ENCODE measurements at places on chromosomes 11 and 22.

DNA sequence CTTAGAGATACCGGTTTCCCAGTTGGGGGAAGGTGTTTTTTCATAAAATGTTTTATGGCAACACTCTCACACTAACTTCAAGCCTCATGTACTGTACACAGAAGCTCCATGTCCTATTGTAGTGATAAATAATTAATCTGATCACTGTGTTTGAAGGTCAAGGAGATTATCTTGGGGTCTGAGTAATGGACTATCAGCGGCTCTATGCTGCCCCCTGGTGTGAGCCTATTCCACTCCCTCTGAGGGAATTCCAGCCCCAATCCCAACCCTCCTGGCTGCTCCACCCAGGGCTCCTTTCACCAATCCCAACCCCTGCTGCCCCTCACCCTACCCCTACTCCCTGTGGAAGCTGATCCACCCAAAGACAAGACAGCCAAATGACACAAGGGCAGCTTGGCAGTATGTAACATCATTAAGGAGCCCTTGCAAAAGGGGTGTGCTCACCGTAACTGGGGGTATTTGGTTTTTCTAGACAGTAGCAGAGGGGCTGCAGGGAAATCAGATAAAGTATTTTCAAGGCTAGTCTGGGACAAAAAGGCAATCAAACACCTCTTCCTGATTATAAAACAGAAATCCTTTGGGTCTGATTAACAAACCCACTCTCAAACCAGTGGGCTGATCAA, 22.3 kb downstream of the HPS4 start:
- DNase-seq: no peak

DNA sequence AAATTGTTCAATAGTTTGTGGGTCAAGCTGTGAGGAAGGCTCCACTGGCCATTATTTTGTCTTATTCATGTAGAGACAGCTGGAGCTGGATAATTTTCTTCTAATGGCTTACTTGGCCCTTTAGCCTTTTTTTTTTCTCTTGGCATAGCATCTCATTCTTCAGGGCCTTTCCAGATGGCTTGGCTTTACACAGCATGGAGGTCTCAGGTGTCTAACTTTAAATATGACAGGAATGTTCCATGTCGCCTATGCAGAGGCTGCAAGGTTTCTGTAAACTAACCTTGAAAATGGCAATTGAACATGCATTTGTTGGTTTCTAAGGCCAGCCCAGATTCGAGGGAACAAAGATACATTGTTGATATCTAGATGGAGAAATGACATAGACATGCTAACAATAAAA, 247.9 kb upstream of the CNTN5 start:
- DNase-seq: no peak

DNA sequence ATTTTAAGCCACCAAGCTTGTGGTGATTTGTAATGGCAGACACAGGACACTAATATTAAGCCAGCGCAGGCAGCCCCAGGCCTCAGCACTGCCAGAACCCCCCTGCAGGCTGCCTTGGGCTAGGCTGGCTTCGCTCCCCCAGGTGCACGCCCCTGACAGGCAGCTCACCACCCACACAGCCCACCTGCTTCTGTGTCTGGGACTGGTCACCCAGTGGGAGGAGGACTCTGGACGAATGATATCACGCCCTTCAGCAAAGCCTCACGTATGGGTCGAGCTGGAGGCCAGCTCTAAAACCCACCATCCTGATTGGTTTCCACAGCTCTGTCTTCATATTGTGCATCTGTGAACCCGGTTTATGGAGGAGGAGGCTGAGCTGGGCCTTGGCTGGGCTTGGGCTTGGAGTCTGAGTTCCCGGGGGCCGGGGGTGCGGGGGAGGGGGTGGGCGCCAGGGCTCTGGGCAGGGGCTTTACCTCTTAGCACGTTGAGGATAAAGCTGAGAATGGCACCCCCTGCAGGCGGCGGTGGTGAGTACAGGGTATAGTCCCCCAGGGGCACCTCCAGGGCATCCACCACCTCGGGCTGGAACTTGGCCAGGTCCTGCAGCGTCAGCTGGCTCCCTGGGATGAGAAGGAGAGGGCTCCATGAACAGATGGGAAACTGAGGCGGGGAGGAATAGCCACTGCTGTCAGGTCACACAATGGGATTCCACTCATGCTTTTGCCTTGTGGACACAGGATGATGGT, 13.8 kb downstream of the GGT5 start:
- no peak for DNase-seq

- DNase-seq: no peak
Measured at GRCh38 chr22:21624120-21624879, 5.5 kb downstream of the YDJC start.

DNA sequence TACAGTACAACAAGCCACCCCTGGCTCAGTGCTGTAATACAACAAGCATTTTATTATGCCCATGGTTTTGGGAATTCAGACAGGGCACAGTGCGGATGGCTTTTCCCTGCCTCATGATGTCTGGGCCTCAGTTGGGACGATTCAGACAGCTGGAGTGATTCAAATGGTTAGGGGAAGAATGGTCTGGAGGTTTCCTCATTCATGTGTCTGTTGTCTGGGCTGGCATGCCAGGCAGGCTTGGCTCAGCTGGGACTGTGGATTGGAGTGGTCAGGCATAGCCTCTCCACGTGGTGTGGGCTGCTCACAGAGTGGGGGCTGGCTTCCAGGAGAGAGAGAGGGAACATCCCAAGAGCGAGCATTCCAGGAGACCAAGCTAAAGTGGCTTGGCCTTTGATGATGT, 164.4 kb downstream of the C11orf91 start:
- no peak for DNase-seq

DNA sequence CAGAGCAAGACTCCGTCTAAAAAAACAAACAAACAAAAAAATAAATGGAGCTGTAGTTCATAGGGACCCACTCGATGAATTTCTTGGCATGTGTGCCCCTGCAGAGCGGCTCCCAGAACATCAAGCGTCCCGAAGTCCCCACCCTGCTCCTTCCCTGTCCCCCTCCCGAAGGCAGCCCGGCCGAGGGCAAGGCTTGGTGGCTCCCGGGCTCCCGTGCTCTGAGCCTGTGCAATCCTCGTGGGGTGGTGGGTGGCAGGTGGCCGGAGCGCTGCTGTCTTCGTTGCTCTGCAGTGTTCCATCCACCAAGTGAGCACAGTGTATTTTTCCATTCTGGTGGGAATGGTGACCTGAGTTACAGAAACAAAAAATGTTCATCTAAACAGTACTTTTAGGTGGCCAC, 33.5 kb upstream of the GAL start:
- DNase-seq: no peak

DNA sequence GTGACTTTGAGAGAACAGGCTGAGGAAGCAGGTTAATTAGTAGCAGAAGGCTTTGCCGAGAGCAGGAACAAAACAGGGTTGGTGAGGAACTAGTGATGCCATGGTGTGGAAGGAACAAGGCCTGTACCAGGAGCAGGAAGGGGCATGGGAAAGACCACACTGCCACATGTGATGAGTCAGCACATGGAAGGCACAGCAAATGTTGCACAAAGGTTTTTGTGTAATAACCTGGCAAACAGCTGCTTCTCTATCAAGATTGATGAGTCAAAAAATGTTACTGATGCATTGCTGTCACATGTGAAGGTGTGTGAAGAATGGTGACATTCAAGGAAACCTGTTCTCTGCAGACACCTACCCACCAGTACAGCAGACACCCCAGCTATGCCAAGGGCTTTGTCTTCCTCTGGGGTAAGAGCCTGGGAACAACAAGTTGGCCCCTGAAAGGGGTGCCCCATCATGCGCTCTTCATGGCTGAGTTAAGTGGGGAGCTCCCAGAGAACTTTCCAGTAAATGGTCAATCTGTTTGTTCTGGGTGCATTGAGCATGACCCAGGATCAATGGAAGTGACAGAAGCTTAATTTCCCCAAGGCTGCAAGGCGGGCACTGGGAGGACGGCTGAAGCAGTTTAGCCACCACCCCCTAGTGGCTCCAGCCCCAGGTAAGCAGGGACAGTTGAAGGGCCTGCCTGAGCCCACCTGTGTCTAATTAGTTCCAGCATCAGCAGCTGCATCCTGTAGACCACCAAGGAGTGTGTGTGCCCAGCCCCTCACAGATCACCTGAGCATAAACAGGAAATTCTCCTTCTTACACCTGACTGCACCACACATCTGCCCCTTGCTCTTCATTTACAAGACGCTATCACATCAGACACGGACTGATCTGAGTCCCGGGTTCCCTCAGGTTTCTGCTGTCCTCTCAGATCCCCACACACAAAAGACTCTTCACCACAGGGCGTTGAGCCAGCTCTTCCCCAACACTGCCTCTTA, 47.6 kb downstream of the GGTLC2 start:
- DNase-seq: no peak

DNA sequence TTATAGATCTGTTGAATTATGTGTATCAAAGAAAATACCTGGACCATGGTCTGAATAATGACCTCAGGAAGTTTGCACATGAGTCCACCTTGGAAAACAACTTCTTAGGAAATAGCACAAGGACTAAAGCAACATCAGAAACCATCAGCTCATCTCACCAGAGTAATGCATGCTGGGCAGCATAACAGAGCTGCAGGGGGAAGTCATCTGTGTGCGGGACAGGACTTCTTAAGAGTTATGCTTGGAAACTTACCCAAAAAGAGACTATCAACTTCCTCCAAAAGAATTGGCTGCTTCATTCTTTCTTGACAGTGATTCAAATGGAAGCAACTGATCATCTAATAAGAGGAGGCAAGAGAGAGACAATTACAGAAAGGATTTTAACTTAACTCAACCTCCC, 2.5 kb downstream of the OR56B4 start:
- DNase-seq: no peak

DNA sequence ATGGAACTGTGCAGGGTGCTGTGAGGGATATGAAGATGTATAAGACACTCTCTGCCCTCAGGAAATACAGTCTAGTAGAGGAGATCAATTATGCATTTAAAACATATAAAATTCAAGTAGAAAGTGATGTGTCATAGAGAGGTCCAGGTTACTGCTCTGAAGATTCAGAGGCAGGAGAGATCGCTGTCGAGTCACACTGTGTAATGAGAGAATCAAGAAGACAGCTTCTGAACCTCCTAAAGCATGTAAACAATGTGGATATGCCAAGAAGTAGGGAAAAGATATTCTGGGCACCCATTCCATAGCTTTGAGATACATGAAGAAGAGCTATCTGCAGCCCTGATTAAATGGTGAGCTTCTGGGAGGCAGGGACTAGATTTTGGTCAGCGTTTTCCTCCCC, 16.7 kb downstream of the SSH3 start:
- DNase-seq: no peak

DNA sequence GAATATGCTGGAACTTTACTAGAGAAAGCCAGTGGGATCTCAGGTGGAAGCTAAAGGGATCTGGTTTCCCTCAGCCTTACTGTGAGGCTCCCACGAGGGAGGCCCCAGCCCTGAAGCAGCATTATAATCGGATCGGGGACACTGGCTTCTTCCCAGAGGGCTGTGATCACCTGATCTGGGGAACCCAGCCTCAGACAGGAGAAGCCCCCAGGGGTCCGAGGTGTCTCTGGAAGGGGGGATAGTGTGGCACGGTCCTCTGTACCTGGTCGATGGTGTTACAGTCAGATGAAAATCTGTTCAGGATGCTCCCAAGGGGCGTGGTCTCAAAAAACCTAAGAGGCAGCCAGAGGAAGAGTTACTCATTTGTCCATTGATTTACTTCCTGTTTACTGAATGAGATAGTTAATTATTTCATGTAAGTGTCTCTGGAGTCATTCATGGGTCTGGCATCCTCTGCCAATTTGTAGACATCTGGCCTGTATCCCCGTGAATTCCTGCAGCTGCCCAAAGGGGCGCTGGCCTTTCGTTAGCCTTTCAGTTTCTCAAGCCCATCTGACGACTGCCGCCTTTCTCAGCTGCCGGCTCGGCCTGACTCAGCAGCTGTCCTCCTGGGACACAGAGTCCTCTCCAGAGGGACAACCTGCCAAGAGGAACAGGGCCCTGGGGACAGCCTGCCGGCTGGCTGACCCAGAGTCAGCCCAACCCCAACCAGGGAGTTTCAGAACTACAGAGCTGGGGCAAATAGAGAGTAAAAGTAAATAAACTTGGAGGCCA, 17.0 kb upstream of the KCNJ11 start:
- DNase-seq: no peak

DNA sequence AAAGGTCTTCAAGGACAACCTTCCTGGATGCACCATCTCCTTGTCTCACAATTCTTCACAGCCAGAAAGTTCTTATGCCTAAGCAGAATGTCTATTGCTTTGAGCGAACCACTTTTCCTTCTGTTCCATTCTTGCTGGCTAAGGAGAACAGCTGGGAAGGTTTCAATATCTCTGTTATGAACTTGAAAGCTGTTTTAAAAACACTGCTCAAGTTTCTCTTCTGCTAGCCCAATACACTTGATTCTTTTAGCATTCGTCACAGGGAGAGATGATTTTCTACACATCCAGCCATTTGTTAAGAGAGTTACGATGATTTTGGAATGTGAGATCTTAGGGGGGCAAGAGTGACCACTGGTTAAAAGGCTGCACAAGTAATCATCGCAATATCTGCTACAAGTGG, 249.3 kb downstream of the KIRREL3 start:
- DNase-seq: no peak

- no peak for DNase-seq
Measured at GRCh38 chr11:126423154-126423553, 67.7 kb downstream of the ST3GAL4 start.

DNA sequence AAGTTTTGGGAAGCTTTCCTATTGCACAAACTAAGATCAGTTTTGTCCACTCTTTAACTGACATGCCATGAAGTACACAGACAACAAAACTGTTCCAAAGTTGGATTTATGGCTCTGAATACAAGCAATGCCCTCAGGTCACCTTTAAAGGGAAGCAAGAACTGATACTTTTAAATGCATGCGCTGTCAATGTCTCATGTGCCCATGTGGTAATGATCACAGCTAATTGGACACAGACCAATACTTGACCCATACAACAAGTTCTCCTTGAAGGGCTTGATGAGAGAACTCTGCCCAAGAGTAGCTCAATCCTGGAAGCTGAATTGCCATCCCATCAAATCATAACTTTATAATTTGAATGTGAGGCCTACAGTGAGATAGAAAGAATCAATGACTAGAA, 624.9 kb downstream of the ETS1 start:
- DNase-seq: no peak

GRCh38 chr22:23182309-23183060, 2.2 kb downstream of the BCR start:
- DNase-seq: no peak

DNA sequence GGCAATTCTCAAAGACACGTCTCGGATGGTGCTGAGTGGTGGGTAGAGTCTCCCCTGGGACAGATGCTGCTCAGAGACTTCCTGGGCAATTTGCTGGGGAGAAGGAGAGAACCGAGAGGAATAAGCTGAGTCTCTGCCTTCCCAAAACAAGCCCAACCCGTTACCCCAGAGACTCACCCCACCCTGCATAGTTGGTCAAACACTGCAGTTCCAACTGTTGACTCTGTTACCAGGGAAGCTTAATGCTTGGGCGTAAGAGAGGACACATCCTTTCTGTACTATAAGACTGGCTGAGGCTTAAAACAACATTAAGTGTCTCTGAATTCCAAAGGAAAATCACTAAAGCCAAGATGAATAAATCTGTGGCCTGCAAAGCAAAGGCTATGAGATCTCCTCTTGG, 68.1 kb downstream of the CCDC81 start:
- DNase-seq: no peak
